Left ventricle myocardium superior (tissue), 1 donor: ENCODE measurements at places on chromosomes 3 and 15. TPM values are rescaled to one million over a fixed set of nuclear protein-coding genes. Genes with fewer than 3 reads are reported as not detected.

PRC1 gene
- 3.3 TPM for total RNA-seq

DNA sequence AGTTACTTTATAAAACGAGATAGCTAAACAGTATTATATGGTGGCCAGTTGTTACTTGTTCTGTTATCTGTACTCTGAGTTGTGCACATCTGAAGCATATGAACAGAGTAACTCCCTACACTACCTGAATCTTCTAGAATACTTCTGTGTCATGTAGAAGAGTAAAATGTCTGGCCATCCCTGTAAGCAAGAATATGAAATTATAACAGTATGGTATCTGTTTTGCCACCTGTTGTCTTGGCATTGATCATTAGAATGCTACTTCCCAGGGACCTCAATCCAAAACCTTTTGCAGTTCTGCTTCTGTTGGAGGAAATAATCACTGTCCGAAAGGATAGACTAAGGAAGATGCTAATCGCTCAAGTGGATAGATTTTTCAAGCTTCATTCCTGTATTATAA is 1.9 kb downstream of the TEX9 start:
- no peak for DNase-seq

GRCh38 chr3:78728406-78729145 is 1039.2 kb downstream of the ROBO1 start:
- peak; percentile 75 for DNase-seq

GRCh38 chr3:143120716-143121240 is 1.2 kb downstream of the CHST2 start:
- peak; percentile 51 for DNase-seq

DNA sequence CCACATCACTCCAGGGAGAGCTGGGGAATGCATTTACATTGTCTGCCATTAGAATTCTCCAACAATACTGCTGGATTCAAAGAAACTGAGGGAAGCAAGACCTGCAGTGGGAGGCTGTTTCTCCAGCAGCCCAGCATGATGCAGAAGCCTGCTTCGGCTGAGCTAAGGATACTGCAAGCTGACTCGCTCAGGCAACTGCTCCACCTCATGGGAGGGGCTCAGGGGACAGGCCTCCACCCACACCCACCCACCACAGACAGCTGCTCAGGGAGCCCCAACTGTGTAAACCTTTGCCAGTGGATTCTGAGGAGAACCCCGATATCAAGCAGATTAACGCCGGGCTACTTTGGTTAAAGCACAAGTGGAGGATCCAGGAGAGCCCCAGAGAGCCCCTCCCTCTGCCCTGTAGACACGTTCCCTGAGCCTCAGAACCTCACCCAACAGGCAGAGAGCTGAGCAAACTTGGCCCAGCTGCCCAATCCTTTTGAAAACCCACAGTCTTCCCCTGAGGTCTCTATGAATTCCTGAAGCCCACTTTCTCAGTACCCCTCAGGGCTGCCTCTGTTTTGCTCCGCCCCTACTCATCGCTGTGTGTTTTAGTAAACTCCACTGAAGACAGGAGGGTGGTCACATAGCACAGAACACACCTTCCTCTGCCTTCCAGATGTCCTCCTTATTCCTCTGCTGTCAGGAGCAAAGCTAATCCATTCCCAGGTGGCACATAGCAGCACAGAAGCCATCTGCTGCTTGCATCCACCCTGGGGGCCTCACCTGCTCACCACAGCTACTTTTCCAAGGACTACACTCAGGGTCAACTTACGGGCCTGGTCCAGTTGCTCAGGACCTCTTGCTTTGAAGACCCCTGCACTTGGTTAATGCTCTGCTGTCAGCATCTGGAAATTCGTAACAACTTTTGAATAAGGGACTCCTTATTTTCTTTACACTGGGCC is 269.0 kb downstream of the ABHD5 start:
- no peak for DNase-seq
